ENCODE measurements at places on chromosomes 13 and 19.

- DNase-seq: peak; percentile 31
Measured at GRCh38 chr19:17743874-17744580, 7.2 kb upstream of the FCHO1 start.

DNA sequence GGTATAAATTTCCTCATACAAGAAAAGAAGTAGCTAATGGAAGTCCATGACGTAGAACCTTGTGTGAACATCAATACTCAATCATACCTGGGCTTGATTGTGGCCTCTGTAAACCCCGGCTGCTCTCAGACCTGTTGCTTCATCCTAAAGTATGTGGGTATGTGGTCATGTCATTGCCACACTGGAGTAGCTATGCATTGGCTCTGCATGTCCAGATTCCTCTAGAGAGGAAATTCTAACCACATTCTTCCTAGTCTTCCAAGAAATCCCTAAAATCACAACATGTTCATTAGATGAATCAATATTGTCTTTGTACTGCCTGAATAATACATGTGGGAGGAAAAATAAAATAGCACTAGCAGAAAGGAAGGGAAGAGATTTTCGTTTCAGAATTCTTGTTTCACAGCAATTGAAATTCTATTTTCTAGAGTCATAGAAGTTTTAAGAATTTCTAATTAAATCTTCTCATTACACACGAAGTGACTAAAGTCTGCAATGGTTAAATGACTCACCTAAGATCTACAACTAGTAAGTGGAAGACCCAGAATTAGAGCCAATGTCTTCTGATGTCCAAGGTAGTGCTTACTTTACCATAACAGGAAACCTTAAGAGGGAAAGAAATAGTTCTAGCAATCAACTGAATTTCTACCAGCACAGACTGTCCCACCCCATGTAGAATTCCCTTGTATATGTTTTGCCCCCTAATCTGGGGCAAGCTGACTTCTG is 28.0 kb downstream of the RXFP2 start:
- peak; percentile 90 for DNase-seq

GRCh38 chr19:6272913-6273600 is 6.7 kb downstream of the MLLT1 start:
- DNase-seq: no peak

DNA sequence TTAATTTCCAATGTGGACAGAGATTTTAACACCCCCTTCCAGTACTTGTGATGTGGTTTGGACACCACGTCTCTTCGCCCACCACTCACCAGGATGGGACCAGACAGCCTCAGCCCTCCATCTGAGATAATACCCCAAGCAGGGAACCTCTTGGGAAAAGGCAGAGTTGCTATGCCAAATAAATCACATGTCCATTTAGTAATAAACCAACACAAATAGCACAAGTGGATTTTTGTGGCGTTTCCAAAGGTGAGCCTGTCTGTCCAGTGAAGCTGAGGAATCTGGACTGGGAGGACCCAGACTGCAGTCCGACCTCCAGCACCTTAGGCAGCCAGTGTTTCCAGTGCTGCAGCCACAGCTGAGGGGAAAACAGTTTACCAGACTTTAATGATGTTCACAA is 34.1 kb upstream of the GAS6 start:
- no peak for DNase-seq

GRCh38 chr13:45406421-45406820 is 11.8 kb downstream of the SLC25A30 start:
- DNase-seq: no peak

- DNase-seq: peak; percentile 33
Measured at GRCh38 chr19:47013041-47013517, 6.6 kb upstream of the NPAS1 start.

- peak; percentile 88 for DNase-seq
Measured at GRCh38 chr19:15283141-15283883, 49.0 kb downstream of the BRD4 start.

- no peak for DNase-seq
Measured at GRCh38 chr19:43741075-43741825, 13.5 kb downstream of the SMG9 start.

GRCh38 chr13:75656425-75656989 is 20.4 kb downstream of the LMO7 start:
- DNase-seq: peak; percentile 77

DNA sequence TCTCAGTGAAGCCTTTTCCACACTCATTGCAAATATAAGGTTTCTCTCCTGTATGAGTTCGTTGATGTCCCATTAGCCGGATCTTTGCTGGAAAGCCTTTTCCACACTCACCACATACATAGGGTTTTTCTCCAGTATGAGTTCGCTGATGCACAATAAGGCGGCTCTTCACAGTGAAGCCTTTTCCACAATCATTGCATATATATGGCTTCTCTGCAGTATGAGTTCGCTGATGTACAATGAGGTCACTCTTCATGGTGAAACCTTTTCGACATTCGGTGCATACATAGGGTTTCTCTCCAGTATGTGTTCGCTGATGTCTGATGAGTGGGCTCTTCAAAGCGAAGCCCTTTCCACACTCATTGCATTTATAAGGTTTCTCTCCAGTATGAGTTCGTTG is 6.8 kb upstream of the ZNF350 start:
- DNase-seq: no peak

GRCh38 chr13:52842441-52842840 is 6.0 kb downstream of the PCDH8 start:
- no peak for DNase-seq

- no peak for DNase-seq
Measured at GRCh38 chr19:35011737-35012682, 11.9 kb downstream of the GRAMD1A start.

GRCh38 chr13:86765462-86765861 is 905.7 kb upstream of the SLITRK5 start:
- no peak for DNase-seq

- no peak for DNase-seq
Measured at GRCh38 chr19:46903458-46903857, 42.7 kb downstream of the ARHGAP35 start.

GRCh38 chr13:98813993-98814392 is 61.5 kb upstream of the SLC15A1 start:
- no peak for DNase-seq

DNA sequence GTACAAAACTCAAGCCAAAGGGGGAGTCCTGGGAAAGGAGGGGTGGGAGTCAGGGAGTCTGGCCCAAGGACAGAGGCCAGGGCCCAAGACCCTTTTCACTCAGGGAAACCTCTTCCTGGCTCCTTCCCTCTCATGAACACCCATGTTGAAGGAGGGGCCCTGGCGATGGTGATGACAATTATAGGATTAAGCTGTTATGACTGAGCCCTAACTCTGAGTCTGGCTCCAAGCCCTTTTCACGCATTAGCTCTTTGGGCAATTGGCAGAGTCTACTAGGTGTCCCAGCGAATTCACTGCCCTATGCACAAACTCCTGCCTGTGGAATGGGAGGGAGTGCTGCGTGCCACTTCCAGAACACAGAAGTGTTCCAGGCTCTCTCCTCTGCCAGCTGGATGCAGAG is 20.7 kb downstream of the ZNF575 start:
- DNase-seq: no peak

GRCh38 chr13:80501556-80501955 is 160.6 kb upstream of the SPRY2 start:
- DNase-seq: no peak

GRCh38 chr19:47109541-47110375 is 3.8 kb downstream of the ZC3H4 start:
- no peak for DNase-seq

DNA sequence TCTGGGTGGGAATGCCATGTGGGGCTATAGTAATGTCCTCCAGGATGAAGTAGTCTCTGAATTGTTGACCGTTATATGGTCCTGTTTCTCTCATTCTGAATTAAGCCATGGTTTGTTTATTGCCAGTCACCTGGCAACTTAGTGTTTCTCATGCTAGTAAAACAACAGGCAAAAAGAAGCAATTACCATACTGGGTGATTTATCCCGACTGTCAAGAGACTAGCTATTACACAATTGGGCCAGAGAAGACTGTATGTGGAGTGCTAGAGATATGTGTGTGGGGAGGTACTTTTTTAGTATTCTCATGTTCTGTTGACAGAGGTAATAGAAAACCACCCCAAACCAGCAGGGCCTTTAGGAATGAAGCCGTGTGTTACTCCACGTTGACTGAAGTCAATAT is 258.2 kb downstream of the TDRD3 start:
- DNase-seq: no peak

- no peak for DNase-seq
Measured at GRCh38 chr13:74039667-74040066, 94.5 kb downstream of the KLF12 start.

DNA sequence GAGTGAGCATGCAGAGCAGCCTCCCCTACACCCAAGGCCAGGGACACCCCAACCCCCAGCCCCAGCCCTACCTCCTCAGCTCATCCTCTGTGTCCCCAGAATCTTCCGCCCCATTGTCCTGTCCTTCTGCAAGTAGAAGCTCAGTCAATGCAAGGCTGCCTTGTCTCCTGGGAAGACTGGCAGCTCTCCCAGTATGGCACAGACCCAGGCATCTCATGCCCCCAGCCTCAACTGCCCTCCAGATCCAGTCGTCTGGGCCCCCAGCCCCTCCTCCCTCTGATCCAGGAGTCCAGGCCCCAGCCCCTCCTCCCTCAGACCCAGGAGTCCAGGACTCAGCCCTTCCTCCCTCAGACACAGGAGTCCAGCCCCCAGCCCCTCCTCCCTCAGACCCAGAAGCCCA is 13.0 kb downstream of the ZNF575 start:
- DNase-seq: no peak

DNA sequence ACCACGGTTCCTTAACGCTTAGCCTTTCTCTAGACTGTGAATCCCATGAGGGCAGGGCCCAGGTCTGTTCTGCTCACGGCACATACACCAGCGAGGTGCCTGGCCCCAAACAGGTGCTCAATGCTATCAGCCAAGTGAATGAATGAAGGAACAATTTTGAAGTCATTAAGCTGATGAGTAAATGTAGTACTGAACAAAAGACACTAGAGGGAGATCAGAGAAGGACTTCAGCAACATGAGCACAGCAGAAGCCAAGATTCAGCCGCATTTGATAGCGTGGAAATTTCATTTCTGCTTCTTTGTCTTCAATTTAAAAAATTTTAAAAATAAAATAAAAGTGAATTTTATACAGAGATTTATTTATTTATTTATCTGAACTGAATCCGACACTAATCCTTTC is 20.1 kb upstream of the MYO16 start:
- DNase-seq: peak; percentile 4

DNA sequence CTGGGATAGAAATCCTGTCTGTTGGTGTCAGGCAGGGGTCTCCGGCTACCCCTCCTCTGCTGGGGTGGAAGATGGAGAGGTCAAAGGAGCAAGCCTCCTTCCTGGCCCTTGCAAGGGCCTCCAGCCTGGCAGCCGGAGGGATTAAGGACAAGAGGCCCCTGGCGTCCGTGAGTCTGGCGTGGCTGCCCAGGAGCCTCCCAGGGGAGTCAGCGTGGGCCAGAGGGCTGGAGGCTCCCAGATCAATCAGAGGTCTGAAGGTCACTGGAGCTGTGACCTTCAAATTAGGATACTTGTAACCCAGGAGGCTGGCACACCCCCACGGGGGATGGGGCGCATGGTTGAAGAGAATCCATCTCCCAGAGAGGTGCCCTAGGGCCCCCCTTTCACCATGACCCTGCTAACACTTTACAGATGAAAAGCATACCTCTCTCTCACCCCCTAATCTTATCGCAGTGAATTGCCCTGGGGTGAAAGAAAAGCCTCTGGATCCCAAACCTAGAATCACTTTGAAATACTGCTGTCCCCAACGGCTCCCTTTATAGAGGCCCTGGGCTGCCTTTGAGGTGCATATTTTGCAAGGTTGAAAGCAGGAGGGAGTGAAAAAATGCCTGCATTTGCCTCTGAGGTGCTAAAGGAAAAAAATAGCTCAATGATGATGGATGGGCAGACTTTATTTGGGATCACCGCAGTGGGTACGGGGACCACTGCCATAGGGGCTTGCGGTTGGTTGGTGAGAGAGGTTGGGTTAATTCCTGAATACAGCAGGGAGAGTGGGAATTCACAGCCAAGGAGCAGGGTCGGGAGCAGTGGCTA is 44.9 kb upstream of the PEG3 start:
- DNase-seq: no peak

DNA sequence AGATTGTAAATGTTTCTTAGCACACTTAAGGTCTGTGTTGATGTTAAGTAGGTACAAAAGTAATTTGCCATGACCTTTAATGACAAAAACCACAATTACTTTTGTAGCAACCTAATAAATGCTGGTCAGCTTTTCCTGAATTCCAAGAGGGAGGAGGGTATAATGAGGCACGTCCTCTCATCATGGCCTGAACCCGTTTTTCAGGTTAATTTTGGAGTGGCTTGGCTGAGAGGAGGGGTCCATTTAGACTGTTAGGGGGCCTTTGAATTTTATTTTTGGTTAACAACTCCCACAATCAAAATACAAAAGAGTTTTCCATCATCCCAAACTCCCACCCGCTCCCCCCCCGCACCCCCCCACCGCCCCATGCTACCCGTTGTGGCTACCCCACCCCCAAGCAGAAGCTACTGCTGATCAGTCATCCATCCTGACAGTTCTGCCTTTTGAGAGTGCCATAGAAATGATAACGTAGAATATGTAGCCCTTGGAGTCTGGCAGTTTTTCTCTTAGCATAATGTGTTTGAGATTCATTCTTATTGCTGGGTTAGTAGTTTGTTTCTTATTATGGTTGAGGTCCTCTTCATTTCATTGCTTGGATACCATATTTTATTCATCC is 14.4 kb upstream of the PLEKHF1 start:
- DNase-seq: no peak
